ENCODE measurements at places on chromosomes 6 and 20.

GRCh38 chr6:7262746-7263518 lies 50.1 kb downstream of the SSR1 start:
- no peak for DNase-seq

DNA sequence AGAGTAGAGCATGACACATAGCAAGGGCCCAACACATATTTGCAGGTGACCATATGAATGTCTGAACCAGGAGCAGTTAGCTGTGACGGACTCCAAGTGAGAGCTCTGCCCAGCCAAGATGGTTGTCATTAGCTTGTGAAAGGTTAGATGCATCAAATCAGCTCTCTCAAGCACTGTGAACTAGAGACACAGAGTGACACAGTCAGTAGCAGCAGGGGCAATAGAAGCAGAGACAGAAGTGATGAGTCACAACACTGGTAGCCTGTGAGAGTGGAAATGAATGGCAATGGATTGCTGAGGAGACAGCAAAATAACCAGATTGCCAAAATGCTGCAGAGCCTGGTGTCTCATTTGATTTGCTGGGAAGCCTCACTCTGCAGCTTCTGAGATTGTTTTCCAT lies 558.9 kb downstream of the PKHD1 start:
- no peak for DNase-seq

DNA sequence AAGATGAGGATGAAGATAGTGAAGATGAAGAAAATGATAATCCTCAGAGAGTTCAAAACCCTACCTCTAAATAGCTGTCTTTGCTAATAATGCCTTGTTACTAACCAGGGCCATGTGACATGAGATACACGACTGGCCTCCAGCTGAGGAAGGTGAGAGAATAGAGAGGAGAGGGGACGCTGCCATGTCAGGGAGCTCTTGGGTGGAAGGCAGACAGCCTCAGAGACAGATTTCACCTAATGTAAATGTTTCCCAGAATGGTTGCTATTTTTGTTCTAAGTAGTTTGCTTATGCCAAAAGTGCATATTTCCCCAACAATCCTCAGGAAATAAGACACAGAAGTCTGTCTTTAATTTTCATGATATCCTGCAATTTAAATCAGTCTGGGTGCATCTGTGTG lies 138.4 kb downstream of the ELOVL4 start:
- no peak for DNase-seq

DNA sequence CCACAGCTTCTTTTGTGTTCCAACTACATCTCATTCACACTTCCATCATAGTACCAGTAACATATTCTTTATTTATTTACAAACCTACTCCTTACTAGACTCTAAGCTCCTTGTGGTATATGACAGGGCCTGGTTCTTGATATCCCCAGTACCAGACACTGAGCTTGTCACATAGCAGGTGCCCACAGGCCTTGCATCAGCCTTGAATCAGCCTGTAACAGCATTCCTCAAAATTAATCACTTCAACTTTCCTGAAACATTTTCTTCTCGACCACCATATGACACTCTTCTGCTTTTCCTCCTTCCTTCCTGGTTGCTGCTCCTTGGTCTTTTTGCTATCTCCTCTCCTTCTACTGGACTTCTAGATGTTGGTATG lies 24.7 kb upstream of the SRPK1 start:
- no peak for DNase-seq

DNA sequence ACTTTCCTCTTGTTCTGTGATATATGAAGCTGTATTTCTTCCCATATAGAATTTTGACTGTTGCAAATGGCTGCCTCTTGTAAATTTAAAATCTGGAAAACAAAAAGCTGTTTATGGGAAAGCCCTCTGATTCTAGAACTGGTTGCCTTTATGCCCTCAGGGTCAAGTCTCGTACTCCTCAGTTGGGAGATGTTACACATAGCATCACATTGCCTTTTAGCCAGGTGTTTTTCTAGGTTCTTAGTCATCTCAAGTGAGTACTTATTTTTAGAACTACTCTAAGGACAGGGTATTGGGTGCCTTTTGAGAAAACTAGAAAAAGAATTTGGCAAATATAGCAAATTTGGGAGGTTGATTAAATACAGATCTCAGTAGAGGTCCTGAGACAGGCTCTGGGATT lies 58.5 kb downstream of the ANKS1A start:
- no peak for DNase-seq

DNA sequence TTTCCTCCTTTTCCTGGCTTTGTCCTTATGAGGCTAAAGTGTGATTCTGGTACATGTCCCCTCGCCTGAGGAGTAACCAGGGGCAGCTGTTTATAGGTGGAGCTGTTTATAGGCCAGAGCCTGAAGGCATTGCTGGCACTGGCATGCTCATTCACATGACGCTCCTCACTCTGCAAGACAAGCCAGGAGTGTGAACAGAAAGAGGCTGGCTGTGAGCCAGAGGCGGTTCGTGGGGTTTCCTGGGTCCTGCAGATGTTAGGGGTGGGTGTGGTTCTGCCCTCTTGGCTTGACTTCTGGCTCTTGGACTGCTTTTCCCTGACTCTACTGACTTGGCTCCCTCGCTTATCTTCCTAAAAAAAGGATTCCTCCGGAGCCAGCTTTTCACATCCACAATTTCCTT lies 12.8 kb upstream of the MDFI start:
- no peak for DNase-seq

DNA sequence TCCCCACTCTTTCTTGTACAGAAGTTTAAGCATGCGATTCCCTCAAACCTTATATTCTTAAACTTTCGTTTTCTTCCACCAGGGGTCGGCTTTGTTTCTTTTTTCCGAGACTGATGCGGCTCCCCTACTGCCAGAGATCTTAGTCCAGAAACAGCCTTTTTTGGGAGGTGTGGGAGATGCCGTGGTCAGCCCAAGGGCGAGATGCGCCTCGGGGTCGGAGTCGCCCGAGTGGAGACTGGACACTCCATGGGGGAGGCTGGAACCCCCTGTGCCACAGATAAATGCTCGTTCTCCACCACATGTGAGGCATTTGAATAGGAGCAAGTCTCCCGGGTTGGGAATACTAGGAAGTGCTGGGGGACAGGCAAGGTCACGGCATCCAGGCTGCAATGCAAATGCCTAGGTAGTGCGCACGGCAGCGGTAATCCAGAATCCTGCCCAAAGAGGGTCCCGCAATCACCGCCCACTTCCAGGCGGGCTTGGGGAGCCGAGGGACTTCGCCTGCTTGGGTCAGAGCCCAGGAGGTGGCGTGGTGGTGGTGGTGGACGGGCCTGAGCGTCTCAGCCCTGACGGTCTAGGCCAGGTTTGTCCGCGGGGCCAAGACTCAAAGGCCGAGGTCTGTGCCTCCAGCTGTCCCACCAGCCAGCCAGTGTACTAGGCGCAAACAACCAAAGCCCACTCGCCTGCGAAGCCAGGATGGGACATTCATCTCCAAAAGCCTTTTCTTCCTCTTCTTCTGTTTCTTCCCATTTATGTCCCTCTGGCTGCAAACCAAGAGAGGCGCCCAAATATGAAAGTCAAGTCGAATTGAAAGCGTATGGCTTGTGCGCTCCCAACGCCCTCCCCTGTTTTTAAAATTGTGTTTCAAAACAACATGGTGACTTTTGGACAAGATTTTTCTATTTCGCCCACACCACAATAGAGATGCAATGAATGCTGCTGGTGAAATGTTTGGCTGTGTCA lies 39.3 kb upstream of the OSTM1 start:
- DNase-seq = no peak

DNA sequence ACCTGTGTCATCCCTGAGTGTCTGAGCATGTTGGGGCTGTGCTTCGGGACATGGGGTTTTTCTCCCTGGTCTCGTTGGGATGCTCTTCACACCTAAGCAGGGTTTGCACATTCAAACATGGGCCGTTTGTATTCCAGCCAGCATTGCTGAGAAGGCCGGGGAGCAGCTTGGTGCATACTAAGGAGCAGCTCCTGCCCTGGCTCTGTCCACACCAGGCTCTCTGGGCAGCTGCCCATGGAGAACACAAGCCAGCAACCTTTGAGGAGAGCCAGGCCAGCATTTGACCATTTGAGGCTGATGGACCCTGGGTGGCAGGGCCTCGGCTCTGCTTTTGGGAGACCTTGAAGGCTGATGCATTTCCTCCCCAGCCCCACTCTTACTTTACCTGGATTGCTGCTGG lies 92.1 kb downstream of the PHACTR3 start:
- no peak for DNase-seq

DNA sequence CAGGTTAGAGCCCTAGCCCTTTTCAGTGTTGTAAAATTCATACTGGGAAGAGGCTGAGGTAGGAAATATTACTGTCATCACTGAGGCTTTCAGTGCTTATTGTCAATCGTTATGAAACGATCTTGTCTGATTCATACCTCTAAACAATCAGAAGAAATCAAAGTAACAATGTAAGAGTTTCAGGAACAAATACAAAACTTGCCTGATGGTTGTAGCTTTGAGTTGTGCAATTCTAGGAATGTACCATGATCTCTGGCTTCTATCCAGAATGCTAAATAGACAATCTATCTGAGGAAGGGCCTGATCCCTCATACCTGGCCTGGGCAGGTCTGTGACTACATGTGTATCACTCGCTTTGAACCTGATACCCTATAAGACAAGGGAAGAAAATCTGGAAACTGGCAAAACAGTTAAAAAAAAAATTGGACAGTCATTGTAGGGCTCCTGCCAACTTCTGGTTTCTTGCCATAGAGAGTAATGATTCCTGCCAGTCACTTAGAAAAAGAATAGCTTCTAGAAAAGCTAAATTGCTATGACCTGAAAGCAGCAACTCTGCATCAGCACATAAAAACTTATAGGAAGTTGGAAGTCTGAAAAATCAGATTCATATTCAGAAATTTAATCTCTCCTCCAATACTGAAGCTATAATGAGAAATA lies 234.7 kb downstream of the BTBD9 start:
- DNase-seq = no peak

- no peak for DNase-seq
Measured at GRCh38 chr6:19502301-19502700, 334.9 kb upstream of the ID4 start.

- DNase-seq = no peak
Measured at GRCh38 chr20:341682-342081, 5.2 kb upstream of the NRSN2 start.

DNA sequence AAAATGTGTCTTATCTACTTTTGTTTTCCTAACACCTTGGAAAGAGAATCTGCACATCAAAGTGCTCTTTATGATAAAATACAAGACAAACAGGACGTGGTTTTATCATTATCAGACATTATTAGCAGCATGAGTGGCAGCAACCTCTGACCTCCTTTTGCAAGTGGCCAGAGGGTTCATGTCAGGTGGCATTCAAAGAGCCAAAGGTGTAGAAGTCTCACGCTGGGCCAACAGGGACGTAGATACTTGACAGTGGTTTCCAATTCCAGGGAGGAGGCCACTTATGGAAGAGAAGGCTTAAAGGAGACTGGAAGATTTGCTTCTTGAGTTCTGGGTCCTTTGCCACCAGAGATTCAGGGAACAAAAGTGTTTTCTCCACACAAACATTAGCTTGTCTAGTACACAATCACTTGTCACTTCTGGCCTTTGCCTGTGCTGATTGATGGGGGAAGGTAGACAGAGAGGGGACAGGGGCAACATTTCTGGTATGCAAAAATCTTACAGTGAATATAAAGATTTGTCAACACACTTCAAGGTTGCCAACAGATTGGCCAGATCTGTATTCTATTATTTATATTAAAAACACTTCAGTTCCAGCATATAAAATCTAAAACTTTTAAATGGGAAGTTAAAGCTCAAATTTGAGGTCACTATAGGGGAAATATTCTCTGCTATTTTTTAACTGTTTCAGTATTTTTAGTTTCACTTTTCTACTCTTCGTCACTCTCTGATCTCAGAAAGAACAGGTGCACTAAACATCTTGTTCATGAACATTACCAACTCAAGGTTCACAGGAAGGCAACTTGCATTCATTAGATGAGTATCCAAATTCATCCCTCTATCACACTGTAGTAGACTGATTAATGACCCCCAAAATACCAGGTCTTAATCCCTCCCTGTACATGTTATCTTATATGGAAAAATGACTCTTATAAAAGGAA lies 52.1 kb upstream of the FBXO30 start:
- DNase-seq = no peak

Measured in stimulated activated CD8-positive, alpha-beta memory T cell treated with anti-CD3 and anti-CD28 coated beads, Interleukin-2, amount 100 ng/mL, for 1 hour (primary cell).